Dermis microvascular lymphatic vessel endothelial cell (primary cell): ENCODE measurements at places on chromosomes 3 and 15.

DNA sequence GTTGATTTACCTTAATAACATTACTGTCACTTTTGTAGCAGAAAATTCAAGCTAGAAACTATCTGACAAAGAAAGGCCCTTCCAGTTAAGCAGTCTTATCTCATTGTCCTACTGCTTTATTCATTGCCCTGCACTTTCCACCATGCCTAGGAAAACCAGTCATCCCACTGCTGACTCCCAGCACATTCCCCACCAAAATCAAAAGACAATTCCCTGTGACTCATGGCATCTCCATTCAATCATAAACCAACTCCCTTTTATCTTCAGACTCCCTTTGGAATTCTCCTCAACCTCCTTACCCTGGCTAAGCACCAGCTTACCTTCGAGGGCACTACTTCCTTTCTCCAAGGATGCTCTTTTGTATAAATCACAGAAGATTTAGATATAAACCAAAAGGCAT, 184.3 kb downstream of the PLCH1 start:
- no peak for DNase-seq

GRCh38 chr15:42138968-42139386, 17.5 kb downstream of the PLA2G4F start:
- DNase-seq = no peak

GRCh38 chr15:33968224-33968623, at the start of gene CHRM5:
CHRM5 (plus strand) TSS chr15:33968497; CDS start chr15:34062718, 94,221 bp downstream.
- peak; percentile 76 for DNase-seq

GRCh38 chr15:76903251-76903681, 1.9 kb downstream of the SCAPER start:
- DNase-seq = peak; percentile 43

DNA sequence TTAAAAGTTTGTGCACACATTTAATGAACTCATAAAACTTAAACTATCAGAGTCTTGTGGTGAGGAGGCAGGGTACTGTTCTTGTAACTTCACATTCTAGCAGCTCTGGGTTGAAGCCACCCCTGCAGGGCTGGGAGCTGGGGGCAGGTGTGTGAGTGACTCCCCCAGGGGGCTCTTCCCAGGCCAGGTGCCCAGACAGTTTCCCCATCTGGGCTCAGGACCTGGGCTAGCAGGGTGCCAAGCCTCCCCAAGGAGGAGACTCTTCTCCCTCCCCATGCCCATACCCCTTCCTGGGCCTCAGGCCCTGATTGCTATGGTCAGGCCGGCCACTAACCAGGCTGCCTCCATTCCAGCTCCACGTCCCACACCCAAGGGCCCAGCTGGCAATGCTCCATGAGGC, 22.0 kb upstream of the CHCHD6 start:
- no peak for DNase-seq

- DNase-seq = no peak
Measured at GRCh38 chr3:153293265-153293664, 131.2 kb downstream of the RAP2B start.

GRCh38 chr3:149085828-149086231, 503 bp downstream of the HLTF start:
- no peak for DNase-seq

- DNase-seq = no peak
Measured at GRCh38 chr3:108241721-108242120, 19.5 kb upstream of the IFT57 start.

GRCh38 chr3:60202052-60202726, 1049.1 kb downstream of the FHIT start:
- DNase-seq = no peak

DNA sequence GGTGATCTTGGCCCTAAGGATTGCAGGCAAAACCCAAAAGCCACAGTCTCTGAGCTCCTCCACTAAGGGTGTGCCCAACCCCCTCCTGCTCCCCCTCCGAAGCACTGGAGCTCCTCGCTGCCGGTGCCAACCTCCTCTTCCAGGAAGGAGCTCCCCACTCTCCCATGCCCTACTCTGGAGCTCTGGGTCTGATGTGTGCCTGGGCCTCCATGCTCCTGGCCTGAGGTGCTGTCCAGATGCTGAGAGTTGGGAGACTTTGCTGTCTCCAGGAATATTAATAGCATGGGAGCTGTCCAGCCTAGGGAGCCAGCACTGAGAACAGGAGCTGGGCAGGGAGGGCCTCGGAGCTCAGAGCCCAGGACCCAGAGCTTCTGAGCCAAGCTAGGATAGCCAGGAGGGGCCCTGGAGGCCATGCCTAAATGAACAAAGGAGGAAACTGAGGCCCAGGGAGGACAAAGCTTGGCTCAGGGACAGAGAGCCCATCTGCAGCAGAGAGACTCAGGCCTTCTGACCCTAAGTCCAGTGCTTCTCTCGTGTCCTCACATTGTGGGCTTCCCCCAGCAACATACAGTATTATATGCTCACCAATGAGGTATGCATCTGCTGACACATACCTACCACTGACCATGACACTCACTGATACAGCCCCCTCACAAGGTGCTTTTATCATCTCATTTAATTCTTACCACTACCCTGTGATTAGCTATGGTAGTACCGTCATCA, 36.9 kb upstream of the HERC1 start:
- peak; percentile 88 for DNase-seq

DNA sequence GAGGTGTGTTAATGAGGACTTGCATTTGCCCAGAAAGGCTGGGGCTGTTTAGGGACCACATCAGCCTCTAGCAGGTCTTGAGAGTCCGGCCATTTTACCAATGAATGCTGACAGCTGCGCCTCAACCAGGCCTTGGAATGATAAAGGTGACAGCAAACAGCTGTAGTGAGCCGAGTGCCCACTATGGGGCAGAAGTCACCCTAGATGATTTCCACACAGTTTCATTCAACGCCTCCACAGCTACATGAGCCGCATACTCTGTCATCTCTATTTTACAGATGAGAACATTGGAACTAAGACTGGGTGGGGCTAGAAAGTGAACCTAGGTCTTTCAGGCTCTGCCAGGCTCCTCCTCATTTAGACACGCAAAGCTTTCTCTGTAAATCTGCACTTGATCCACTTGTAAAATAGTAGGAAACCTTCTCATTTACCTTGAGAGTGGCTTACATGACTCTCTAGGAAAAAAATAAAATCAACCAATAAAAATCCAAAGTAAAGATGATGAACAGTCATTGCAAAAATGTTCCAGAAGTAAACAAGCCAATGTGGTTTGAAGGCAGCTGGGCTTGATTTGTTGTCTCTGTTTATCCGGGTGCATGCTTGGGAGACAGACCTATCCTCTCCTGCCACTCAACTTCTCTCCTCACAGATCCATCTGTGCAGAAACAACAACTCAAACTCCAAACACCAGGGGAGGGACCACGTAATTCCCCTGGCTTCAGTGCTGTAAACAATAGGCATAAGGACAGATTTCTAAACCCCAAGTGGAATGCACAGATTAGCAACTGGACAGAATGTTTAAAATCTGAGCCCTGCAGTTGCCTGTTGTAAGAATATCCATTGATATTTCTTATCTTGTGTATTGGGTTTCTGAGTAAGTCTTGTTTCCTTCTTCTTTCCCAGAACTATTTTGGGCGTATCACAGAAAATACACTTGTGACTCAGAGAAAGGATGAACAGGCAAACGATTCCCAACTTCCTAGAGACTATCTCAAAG, 31.5 kb upstream of the LDHAL6B start:
- DNase-seq = peak; percentile 64

GRCh38 chr3:184200825-184201224, 14.8 kb downstream of the ABCF3 start:
- DNase-seq = no peak

- DNase-seq = no peak
Measured at GRCh38 chr3:112334691-112335433, 1.9 kb downstream of the CD200 start.

- no peak for DNase-seq
Measured at GRCh38 chr3:175399156-175399840, 540.2 kb downstream of the NAALADL2 start.

DNA sequence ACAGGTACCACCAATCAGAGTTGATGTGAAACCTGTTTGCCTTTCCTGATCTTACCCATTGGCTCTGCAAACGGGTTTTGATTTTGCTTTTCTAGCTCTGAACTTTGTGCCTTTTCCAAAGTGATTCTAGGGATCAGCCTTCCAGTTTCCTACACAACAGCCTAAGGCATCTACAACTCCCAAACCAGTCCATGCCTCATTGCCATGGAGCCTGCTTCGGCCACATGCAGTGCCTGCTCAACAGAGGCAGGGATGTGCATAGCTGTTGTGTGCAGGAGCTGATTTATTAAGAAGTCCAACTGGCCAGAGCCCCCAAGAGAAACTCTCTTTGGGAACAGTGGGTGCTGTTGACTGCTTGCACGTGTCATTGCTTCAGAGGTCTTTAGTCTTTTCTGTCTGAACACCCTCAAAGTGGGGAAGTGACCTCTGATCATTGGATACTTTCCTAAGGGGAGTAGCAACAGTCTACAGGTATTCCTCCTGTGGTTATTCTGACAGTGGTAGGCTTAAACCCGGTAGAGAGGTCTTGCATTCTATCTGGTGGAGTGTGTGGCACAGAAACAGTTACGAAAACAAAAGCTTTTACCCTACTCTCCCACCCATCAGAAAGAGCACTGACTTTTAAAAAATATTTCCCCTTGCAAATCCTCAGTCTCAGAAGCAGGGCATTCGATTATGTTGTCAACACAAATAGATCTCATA, 36.6 kb upstream of the THSD4 start:
- no peak for DNase-seq

- no peak for DNase-seq
Measured at GRCh38 chr3:37321863-37322262, 147.5 kb upstream of the LRRFIP2 start.

GRCh38 chr3:168539909-168540308, 444.2 kb upstream of the GOLIM4 start:
- DNase-seq = no peak

DNA sequence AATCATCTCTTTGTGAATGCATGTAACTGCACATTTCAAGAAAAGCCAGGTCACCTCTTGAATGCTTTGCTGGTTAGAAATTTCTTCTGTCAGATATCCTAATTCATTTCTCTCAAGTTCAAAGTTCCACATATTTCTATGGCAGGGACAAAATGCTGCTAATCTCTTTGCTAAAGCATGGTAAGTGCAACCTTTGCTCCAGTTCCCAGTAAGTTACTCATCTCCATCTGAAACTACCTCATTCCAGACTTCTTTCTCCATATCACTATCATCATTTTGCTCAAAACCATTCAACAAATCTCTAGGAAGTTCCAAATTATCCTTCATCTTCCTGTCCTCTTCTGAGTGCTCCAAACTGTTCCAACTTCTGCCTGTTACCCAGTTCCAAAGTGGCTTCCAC, 230.6 kb downstream of the ZMAT3 start:
- DNase-seq = no peak

GRCh38 chr15:25743548-25744275, 119.4 kb downstream of the ATP10A start:
- DNase-seq = no peak

DNA sequence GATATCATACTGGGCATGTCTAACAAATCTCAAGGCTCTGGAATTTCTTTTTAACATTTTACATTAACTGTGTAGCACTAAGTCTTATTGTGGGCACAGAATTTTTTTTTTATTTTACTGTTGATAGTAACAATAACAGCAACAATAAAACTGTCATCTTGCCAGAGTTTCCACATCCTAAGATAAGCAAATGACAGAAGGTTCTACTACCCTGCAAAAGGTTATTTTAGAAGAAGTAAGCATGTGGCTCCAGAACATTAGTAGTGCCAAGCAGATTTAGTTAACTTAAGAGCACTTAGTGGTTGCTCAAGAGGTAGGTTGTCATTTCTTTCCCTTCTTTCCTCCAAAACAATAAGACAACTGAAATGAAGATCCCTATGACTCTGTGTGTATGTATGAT, 743.0 kb upstream of the CBLB start:
- DNase-seq = peak; percentile 37

DNA sequence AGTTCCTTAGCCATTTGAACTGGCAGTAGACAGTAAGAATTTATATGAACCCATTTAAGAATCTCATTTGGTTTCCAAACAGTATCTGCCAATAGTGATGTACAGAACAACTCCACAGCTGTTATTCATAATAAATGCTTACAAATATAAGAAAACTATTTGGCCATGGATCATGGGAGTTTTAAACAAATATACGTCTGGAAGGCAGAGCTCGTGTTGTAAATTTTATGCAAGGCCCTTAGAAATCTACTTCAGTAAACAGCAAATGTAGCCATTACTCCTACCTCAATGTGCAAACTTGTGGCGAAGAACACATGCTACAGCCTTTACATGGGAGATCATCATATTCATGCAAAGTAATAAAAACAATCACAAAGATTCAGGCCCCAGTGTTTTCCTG, 65.3 kb upstream of the NANOGP8 start:
- DNase-seq = no peak

DNA sequence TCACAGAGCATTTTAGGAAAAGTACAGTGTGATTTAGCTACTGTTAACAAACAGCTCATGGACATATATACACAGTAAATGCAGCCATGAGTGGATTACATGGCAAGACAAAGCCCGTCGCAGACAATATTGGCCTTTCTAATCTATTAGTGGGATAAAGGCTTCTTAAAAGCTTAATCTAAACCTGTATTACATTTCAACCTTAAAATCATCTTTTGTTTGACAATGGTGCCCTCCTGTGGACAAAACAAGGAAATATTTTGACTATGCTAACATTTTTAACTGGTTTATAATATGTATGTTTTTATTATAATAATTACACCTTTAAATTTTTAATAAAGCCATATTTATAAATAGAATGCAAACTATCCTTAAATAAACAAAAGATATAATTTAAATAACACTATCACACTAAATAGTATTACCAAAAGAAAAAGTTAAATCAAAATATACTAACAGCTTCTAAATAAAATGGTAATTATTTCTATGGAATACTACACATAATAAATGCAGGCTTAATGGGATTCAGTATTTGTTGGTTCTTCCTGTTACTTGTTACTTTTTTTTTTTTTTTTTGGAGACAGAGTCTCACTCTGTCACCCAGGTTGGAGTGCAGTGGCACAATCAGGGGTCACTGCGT, 38.6 kb downstream of the TAFA4 start:
- DNase-seq = peak; percentile 38

- DNase-seq = no peak
Measured at GRCh38 chr3:140031170-140031569, 96.2 kb downstream of the CLSTN2 start.

GRCh38 chr15:34976743-34977142, 7.2 kb upstream of the AQR start:
- DNase-seq = no peak

DNA sequence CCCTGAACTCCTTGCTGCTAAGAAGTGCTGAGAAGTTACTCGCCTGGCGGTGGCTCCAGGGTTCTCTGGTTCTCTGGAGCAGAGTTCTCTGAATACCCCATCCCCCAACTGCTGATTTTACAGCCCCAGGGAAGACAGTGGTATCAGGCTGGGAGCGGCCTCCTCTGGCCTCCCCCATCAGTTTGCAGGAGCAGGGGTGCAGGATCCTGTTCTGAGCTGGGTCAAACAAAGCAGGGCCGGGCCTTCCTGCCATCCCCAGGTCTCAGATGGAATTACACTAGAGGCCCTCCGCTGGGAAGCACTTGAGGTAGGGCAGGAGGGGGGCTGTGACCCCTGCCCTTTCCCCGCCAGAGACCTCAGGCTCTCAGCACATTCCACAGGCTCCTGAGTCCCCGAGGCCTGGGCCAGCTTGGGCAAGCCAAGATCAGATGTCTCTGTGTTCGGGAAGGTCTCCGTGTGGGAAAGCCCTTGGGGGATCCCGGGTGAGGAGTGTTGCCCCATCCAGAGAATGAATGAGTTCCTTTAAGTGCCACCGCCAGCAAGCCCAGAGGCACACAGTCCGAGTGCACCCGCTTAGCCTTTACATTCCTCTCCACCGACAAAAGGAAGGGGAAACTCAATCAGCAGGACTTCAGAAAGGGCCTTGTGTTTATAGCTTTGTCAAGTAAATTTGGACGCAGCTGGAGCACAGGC, 149.9 kb downstream of the LRRK1 start:
- no peak for DNase-seq

GRCh38 chr3:5504135-5504534, 316.6 kb downstream of the EDEM1 start:
- no peak for DNase-seq
